Transverse colon (tissue), 4 donors: ENCODE measurements at places on chromosomes 3 and 15. TPM values are rescaled to one million over a fixed set of nuclear protein-coding genes. Genes with fewer than 3 reads are reported as not detected.

- H3K27me3 ChIP-seq = no peaks in the 10 kb centered on the region
- DNase-seq = peak; percentile 60
- no peaks in the 10 kb centered on the region for H3K36me3 ChIP-seq
- no peaks in the 10 kb centered on the region for H3K4me1 ChIP-seq
- peak overlapping the region; percentile 72 for H3K4me3 ChIP-seq
These were observed 1.3 kb downstream of the MAGI1 start for GRCh38 chr3:66037330-66037985.

DNA sequence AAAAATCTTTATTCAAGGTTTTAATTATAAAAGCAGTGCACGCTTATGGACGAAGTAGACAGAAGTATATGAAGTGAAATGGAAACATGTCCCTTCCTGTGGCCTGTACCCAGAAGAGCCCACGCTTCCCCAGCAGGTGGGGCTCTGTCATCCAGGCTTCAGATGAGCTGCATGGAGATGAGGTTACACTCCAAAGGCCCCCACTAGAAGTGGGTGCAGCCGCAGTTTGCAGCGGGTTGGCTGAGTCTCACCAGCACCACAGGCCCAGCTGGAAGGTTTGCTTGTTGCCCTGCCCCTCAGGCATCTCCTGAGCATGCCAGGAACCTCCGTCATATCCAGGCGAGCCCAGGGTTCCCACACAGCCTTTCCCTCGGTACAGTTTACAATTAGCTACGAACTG, 33.1 kb downstream of the PRR20G start:
- no peak overlapping the region for H3K4me3 ChIP-seq
- no peaks in the 10 kb centered on the region for H3K36me3 ChIP-seq
- no peaks in the 10 kb centered on the region for H3K4me1 ChIP-seq
- DNase-seq = no peak

- H3K27me3 ChIP-seq = no peaks in the 10 kb centered on the region
- H3K27ac ChIP-seq = peak overlapping the region; percentile 64
- DNase-seq = no peak
- peaks cover 27% of the 10 kb centered on the region for H3K4me1 ChIP-seq
- no peak overlapping the region for H3K4me3 ChIP-seq
These were observed 24.8 kb upstream of the ATG7 start for GRCh38 chr3:11247362-11247761.

GRCh38 chr15:57797568-57798267, 91.2 kb downstream of the POLR2M start:
- DNase-seq = no peak
- no peak overlapping the region for H3K4me3 ChIP-seq
- no peaks in the 10 kb centered on the region for H3K36me3 ChIP-seq
- no peak overlapping the region for H3K27ac ChIP-seq
- H3K4me1 ChIP-seq = peaks cover 7% of the 10 kb centered on the region
- no peaks in the 10 kb centered on the region for H3K27me3 ChIP-seq

PAK6 gene
- total RNA-seq = 3.0 TPM
